ENCODE measurements at places on chromosomes 7 and 10.

GRCh38 chr10:6603142-6604125, 23.4 kb upstream of the PRKCQ start:
- no peak for DNase-seq

- peak; percentile 22 for DNase-seq
Observed at GRCh38 chr10:110069502-110069982, 61.8 kb downstream of the ADD3 start.

DNA sequence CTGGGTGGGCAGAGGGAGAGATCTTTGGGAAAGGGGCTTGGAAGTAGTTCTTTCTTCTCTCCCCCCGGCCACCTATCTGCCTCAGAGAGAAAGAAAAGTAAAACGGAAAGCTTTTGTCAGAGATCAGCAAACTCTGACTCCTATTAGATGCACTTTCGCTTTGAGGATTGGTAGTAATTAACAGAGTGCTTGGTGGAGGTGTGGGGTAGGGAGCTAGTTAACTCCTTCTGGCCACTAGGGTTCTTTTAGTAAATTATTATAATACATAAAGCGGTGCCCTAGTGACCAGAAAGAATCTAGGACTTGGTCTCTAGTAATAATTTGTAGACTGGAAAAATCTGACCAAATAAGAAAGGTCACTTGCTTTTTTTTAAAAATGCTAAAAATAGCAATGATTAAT, 54.6 kb downstream of the CPVL start:
- DNase-seq = peak; percentile 48

DNA sequence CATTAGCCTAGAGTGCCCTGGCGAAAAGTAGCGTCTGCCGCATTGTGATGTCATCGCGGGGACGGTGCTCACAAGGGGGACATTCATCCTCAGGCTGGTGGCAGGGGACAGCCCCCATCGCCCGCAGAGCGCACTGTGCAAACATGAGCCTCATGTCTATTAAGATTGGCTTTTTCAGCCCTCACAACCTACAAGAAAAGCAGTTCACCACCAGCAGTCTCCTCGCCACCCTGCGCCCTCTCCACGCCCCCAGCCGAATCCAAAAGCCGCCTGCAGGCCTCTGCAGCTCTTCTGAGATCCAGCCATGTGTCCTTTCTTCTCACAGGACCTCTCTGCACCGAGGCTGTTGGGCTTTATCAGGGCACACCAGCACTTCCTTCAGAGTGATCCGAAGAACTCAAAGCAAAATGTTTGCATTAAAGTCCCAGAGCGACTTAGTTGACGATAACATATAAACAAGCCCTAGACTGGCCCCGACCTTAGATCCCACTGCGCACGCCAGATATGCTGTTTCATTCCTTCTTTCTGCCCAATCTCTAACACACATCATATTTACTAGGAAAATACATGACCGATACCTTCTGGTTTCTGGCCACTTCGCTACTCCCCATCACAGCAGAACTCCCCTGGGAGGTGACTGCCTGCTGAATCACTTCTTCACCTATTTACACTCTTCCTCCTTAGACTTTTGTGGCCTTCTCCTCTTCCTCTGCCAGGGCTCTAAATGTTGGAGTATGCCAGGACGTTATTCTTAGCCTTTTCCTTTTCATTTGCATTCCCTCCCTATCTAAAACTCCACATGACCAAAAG, 206.0 kb upstream of the SH2B2 start:
- no peak for DNase-seq

- peak; percentile 47 for DNase-seq
Observed at GRCh38 chr7:28020302-28020940, 160.2 kb downstream of the JAZF1 start.

GRCh38 chr10:77629775-77630506, 7.7 kb downstream of the KCNMA1 start:
- no peak for DNase-seq

DNA sequence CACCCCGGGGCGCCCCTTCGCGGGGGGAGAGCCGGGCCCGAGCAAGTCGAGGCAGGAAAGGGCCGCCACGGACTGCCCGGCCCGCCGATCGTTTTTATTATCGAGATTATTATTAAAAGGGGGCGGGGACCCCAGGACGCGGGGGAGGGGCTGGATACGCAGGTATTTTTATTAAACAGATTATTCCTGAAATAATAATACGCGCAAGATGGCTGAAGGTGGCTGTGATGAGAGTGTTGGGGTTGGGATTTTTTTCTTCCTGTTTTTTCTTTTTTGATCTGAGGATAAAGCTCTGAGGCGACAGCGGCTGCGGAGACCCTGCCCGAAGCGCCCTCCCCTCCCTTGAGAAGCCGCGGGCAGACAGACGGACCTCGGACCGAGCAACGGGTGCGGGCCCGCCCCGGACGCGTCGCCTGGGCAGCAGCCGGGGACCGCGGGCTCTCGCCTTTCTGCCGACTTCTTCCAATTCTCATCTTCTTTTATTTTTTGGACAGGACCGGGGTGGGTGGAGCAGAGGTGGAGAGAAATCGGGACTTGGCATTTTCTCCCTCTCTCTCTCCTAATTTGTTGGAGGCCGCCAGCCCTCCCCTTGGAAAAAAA, 1.4 kb upstream of the TRIM8 start:
- DNase-seq = no peak

GRCh38 chr10:107790271-107790670, 625.8 kb upstream of the SORCS1 start:
- no peak for DNase-seq

GRCh38 chr7:28069807-28070206, 110.8 kb downstream of the JAZF1 start:
- DNase-seq = no peak

DNA sequence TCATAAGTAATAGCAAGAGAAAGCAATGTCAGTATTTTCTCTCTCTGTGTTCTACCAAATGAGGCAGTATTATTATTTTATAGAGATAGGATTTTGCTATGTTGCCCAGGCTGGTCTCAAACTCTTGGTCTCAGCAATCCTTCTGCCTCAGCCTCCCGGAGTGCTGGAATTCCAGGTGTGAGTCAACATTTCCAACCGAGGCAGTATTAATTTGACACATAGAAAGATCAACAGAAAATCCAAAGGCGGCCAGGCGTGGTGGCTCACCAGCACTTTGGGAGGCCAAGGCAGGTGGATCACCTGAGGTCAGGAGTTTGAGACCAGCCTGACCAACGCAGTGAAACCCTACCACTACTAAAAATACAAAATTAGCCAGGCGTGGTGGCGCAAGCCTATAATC, 71.8 kb downstream of the SMURF1 start:
- no peak for DNase-seq

- DNase-seq = no peak
Observed at GRCh38 chr7:22061775-22062174, 116.1 kb upstream of the CDCA7L start.

GRCh38 chr10:86690657-86691084, 22.4 kb downstream of the LDB3 start:
- no peak for DNase-seq

DNA sequence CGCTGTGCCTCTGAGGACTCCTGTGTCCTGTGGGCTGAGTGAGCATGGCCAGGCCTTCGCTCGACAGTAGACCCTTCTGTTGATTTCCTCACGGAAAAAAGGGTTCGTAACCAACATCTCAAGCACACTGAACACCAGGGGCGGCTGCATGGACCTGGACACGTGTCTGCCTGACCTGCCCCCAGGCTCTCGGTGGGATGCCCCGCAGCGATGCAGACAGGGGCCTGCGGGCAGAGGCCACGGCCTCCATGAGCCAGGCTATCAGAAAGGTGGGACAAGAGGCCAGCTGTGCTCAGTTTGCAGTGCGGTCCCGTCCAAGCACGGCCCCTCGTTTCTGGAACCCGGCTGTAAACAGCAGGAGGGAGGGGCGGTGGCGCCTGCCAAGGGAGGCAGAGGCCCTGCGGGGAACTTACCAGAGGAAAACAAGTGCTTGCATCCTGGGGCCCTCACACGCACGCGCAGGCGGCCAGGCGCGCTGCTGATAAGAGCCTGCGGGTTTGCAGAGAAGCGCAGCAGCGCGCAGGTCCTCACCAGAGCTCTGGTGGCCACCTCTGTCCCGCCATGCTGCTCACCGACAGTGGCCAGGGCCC, 10.6 kb downstream of the GPR146 start:
- no peak for DNase-seq

DNA sequence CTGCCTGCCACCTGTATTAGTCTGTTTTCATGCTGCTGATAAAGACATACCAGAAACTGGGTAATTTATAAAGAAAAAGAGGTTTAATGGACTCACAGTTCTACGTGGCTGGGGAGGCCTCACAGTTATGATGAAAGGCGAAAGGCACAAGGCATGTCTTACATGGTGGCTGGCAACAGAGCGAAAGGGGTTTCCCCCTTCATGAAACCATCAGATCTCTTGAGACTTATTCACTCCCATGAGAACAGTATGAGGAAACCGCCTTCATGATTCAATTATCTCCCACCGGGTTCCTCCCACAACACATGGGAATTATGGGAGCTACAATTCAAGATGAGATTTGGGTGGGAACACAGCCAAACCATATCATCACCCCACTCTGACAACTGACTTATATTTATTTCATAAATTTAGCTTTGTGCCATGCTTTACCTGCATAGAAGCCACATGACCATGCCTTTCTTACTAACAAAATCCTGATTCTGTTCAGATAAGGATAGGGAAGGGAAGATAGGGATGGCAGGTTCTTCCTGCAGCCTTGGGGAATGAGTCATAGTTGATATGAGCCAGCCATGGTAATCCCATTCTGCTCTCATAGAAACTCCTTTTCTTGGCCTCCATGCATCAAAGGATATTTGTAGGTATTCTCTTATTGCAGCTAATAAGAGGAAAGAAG, 191.3 kb upstream of the AGK start:
- DNase-seq = no peak

DNA sequence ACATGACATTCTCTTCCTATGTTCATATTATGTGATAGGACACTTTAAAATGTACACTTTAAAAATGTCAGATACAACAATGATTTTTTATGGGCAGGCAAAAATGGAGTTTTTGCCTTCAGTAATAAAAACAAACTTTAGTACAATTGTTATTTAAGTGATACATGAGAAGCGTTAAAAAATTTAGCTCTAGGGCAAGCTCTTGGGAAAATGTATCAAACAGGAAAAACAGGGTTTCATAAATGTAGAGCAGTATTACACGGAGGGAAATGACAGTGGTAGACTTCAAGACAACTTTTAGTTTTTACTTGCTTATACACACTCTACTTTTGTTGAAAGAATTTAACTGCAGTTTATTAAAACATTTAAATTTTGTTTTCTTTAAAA, 1.5 kb downstream of the FHIP2A start:
- no peak for DNase-seq

DNA sequence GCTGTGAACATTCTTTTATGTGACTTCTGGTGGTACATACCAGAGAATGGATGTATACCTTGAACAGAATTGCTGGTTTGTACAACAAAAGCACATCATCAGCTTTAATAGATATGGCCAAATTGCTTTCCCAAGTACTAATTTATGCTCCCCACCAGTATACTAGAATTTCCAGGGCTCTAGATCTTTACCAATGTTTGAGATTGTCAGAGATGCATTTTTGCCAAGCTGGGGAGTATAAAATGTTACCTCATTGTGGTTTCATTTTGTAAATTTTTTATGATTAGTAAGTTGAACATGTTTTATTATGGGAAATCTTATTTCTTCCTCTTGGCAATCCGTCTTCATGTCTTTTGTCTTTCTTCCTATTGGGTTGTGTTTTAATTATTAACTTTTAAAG, 179.9 kb upstream of the TMEM106B start:
- no peak for DNase-seq

DNA sequence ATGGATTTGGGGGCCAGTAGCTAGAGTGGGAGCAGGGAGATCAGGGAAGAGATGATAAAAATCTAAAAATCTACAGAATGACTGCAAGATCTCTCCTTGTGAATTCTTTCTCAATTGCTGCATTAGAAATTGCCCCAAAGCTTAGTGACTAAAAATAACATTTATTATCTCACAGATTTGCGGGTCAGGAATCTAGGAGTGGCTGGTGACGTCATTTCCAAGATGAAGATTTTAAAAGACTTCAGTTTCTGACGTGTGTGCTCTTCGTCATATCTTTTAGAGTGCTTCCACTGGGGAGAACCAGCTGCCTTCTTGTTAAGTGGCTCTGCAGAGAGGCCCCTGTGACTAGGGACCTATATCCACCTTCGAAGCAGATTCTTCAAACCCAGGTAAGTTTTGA, 112.6 kb downstream of the DGKI start:
- DNase-seq = no peak

DNA sequence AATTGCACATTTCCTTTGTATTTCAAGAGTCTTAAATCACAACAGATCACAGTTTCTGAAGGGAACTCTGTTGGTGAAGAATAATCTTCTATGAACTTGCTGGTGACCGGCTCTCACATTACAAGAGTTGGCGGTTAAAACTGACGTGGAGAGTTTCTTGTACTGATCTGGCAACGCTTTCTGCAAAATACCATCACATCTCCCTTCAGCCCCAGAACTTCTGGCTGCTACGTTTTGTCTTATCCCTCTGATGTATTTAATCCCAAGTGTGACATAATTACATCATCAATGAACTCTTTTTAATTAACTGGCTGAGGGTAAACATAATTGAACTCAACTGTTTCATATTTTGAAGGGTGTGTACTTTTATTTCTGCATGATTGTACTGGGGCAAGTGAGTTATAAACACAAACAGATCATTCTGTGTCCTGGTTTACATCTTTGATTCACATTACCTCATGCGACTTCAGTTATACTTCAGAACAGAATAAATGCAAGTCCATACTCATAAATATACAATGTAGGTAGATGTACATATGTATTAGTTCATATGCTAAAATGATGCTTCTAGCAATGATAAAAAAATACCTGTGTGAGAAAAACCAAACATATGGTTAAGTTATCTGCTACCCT, 105.1 kb upstream of the NPVF start:
- no peak for DNase-seq

- no peak for DNase-seq
Observed at GRCh38 chr7:117205873-117206272, 117.0 kb downstream of the WNT2 start.

DNA sequence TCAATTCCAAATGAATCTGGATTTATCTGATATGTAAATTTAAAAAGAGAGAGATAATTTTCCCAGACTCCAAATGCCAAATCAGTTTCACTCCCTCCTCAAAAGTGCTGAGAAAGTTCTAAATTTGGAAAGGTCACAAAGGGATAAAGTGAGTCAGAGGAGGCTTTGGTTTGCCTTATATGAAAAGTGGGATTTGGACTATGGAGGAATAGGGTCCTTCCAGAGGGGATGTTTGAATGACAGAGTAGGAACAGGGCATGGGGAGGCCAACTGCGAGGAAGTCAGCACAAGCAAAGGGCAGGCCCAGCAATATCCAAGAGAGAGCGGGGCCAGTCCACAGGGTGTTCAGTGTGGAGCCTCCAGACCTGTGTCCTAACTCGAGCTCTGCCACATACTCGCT, 9.8 kb upstream of the FAS start:
- DNase-seq = no peak

- DNase-seq = no peak
Observed at GRCh38 chr10:112524641-112525040, 77.6 kb downstream of the VTI1A start.

DNA sequence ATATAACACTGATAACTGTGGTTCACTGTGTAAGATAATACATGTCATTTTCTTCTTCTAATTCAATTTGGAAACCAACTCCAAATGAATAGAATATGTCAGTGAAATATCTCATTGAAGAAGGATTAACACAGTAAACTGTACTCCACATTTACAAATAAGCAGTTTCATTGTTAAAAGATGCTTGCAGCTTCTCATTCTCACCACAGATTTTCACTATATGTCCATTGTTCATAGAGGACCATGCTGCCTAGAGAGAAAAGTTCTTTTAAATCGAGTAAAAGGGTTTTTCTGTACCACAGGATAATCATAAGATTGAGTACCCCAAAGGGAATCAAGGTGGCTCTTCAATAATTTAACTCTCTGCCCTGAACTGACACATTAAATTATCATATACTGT, 165.5 kb downstream of the LRRN3 start:
- DNase-seq = no peak

- DNase-seq = no peak
Observed at GRCh38 chr7:123599766-123600165, 1.9 kb upstream of the ASB15 start.
